CD4-positive, CD25-positive, alpha-beta regulatory T cell (primary cell): ENCODE measurements at places on chromosomes 4 and X.

- no peak for DNase-seq
Measured at GRCh38 chrX:68822641-68823410, 6.0 kb upstream of the EFNB1 start.

GRCh38 chr4:106497271-106497670 is 128.7 kb upstream of the GIMD1 start:
- DNase-seq, result no peak

- no peak for DNase-seq
Measured at GRCh38 chrX:135191838-135192237, 20.6 kb upstream of the CT55 start.

DNA sequence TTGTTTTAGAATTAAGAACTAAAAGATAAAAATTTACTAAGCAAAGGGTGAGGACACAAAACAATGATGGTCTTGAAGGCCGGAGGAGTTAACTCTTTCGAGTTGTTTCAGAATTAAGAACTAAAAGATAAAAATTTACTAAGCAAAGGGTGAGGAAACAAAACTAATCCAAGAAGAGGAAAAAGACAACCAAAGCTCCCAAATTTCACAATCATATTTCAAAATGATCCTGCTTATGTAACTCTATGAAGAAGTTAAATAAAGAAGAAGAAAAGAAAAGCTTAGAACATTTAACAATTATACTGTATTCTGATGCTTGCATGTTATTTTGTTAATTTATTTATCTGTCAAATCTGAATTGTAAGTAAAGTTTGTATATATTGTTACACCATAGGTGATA is 154.8 kb upstream of the SLIT2 start:
- DNase-seq, result no peak

GRCh38 chr4:144699565-144699964 is 53.6 kb downstream of the HHIP start:
- DNase-seq, result no peak

GRCh38 chr4:153782581-153782980 is 6.3 kb downstream of the SFRP2 start:
- no peak for DNase-seq

DNA sequence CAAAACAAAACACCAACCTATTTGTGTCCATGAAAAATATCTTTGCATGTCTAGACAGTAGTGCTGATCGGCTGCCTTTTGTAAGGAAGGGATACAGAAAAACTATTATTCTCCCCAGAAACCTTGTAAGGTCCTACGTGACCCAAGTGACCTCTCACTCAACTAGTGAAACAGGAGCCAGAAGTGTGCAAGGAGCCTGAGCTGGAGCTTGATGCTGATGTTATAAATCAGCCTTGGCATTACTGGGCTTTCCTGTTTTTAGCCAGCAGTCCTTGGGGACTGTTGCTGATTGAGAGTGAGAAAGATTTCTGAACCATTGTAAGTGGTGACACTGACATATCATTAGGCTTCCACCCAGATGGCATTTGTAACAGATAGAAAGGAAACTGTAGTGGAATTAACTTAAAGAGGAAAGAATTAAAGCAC is 100.8 kb upstream of the LIMCH1 start:
- no peak for DNase-seq

DNA sequence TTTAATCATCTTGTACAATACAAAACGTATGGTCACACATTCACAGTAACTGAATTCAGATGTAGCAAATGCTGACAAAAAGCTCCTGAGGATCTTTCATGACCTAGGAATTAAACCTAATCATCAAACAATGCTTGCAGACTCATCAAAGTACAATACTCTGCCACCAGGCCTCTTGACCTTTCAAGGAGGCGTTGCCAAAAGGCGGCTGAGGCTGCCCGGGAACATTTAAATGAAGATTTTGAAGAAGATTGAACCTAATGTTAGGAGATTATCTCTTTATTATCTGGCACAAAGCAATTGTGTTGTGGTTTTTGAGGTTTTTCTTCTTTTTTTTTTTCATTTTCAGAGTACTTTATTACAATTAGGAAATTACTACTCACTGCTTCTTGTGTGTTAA is 340.5 kb downstream of the GALNTL6 start:
- no peak for DNase-seq

GRCh38 chr4:109462297-109462696 is 28.7 kb downstream of the SEC24B start:
- DNase-seq, result no peak

DNA sequence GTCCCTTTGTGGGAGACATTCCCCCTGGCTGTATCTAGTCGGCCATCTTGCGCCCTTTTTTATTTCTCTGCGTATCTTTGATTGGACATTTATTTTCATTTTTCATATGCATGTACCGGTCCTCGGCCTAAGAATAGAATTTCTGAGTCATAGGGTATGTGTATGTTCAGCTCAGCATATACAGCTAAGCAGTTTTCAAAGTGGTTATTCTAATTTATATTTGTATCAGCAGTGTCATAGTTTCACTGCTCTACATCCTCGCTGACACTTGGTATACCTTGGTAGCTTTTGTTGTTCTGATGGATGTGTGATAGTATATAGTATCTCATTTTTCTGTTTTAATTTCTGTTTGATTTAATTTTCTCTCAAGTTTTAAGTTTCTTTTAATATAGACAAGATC is 38.7 kb downstream of the BEX3 start:
- DNase-seq, result peak; percentile 18

DNA sequence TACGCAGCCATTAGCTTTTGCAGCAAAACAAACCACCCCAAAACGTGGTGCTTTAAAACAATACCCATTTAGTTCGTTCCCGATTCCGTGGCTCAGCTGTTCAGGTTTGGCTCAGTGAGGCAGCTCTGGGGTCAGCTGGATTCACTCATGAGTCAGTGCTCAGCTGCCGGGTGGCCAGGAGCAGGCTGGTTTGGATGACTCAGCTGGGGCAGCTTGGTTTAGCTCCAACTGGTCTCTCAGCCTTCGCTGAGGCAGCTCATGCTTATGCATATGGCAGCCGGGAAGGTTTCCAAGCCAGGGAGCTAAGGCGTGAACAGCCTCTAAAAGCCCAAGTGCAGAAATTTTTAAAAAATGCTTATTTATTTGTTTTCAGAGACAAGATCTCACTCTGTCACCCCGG is 13.3 kb upstream of the CD99 start:
- DNase-seq, result no peak

- DNase-seq, result no peak
Measured at GRCh38 chr4:8772499-8773123, 99.0 kb downstream of the HMX1 start.

- DNase-seq, result no peak
Measured at GRCh38 chrX:108712886-108713285, 23.5 kb downstream of the IRS4 start.

DNA sequence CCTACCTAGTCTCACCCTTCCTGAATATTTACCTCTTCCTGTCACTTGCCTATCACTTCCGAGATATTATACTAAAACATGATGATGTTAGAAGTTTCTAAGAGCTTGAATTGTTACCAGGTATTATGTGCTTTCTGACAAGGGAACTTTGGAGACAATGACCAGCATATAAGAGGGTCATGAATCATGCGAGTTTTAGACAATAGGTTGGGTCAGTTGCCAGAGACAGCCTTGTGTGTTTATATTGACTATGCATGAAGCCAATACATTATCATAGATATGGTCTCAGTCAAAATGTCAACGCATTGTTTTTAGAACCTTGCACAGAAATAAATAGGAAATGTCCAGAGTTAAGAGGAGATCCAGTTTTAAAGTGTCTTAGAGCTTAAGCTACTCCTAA is 116.8 kb downstream of the KLHL4 start:
- DNase-seq, result no peak

GRCh38 chrX:130083656-130084382 is 26.5 kb downstream of the ELF4 start:
- no peak for DNase-seq

- DNase-seq, result no peak
Measured at GRCh38 chrX:136525738-136526606, 6.0 kb upstream of the VGLL1 start.

- no peak for DNase-seq
Measured at GRCh38 chrX:64186974-64187761, 18.3 kb downstream of the AMER1 start.

DNA sequence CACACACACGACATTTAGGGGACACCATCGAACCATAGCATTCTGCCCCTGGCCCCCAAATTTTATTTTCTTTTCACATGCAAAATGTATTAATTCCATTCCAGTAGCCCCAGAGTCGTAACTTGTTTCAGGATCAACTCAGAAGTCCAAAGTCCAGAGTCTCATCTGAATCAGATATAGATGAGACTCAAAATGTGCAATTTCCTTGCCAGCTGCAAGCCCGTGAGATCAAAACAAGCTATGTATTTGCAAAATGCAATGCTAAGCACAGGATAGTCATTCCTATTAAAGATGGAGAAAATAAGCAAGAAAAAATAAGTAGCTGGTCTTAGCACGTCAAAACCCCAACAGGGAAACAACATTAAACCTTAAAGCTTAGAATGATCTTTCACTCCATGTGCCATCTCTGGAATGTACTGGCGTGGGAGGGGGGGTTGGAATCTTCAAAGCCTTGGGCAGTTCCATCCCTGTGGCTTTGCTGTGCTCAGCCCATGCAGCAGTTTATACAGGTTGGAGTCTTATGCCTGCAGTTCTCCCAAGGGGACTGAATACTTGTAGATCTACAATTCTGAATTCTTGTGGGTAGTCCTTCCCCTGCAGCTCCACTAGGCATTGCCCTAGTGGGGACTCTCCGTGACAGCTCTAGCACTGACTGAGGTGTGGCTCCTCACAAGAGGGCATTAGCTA is 47.7 kb upstream of the SYTL5 start:
- no peak for DNase-seq

- no peak for DNase-seq
Measured at GRCh38 chr4:124450851-124451250, 261.7 kb downstream of the ANKRD50 start.

- no peak for DNase-seq
Measured at GRCh38 chr4:94032754-94033153, 174.9 kb upstream of the SMARCAD1 start.

DNA sequence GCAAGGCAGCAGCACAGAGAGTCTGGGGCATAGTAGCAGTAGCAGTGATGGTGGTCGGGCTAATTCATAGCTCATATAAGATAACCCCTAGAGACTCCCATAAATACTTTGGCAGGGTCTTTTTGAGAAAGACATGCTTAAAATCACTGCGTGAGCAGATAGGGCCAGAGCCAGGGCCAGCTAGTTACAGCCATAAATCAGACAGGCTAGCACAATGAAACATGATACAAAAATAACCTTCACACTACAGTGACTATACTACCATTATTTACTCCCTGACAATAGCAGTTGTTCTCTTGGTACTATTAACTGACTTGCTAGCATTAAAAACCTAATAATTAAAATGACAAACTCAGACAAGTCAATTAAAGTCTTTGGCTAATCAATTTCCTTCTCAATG is 295.9 kb downstream of the SMARCA1 start:
- DNase-seq, result no peak

GRCh38 chrX:40933706-40934425 is 151.4 kb upstream of the USP9X start:
- DNase-seq, result no peak

GRCh38 chr4:153260553-153261300 is 56.5 kb downstream of the TRIM2 start:
- DNase-seq, result no peak

DNA sequence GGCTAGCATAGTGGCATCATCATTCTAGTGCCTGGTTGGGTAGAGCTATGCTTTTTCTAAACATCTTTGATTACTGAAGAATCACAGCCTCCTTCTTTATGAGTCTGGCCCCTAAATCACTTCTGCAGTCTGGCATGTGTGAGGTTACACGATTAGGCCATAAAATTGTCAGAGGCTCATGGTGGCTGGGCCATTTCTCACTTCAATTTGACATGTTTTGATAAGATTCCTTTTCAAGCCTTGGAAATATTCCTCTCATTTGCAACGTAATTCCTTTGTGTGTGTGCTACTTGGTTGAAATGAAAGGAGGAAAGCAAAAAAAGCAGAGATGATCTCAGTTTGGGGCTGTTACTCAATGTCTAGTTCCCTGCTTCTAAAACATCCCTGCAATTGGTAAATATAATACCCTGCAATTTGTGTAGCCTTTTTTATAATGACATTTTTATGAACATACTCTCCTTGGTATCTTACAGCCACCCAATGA is 6.2 kb downstream of the CCKAR start:
- DNase-seq, result no peak

GRCh38 chr4:70721747-70722146 is at the start of gene RUFY3:
RUFY3 (plus strand) TSS chr4:70721964; CDS start chr4:70722574, 610 bp downstream.
- no peak for DNase-seq

DNA sequence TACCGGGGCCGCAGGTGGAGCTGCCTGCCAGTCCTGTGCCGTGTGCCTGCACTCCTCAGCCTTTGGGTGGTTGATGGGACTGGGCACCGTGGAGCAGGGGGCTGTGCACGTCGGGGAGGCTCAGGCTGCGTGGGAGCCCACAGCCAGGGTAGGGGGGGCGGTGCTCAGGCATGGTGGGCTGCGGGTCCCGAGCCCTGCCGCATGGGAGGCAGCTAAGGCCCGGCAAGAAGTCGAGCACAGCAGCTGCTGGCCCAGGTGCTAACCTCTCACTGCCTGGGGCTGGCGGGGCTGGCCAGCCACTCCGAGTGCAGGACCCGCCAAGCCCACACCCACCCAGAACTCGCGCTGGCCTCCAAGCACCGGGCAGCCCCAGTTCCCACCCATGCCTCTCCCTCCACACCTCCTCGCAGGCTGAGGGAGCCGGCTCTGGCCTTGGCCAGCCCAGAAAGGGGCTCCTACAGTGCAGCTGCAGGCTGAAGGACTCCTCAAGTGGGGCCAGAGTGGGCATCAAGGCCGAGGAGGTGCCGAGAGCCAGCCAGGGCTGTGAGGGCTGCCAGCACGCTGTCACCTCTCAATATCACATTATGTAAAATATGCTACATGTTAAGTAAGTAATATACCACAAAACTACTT is 104.1 kb downstream of the COX7B2 start:
- DNase-seq, result no peak

DNA sequence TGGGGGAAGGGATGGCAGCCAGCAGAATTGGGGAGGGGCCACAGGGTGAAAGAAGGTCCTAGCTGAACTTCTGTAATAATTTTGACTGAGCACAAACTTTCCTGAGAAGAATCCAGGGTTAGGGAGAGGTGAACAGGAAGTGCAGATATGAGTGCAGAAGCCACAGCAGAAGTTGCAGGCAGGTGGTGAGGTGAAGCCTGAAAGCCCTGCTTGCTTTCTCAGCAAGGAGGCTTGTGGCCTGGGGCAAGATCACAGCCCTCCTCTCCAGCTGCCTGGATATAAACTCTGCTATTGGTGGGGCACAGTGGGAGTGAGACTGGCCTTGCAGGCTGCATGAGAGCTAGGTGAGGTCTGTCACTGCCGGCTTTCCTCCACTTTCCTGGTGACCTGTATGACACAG is 44.1 kb upstream of the UPRT start:
- DNase-seq, result no peak

- DNase-seq, result no peak
Measured at GRCh38 chrX:150887906-150888465, 10.5 kb downstream of the CD99L2 start.
